Foreskin keratinocyte (primary cell): ENCODE measurements at places on chromosomes 6 and 20. TPM values are rescaled to one million over a fixed set of nuclear protein-coding genes. Genes with fewer than 3 reads are reported as not detected.

DNA sequence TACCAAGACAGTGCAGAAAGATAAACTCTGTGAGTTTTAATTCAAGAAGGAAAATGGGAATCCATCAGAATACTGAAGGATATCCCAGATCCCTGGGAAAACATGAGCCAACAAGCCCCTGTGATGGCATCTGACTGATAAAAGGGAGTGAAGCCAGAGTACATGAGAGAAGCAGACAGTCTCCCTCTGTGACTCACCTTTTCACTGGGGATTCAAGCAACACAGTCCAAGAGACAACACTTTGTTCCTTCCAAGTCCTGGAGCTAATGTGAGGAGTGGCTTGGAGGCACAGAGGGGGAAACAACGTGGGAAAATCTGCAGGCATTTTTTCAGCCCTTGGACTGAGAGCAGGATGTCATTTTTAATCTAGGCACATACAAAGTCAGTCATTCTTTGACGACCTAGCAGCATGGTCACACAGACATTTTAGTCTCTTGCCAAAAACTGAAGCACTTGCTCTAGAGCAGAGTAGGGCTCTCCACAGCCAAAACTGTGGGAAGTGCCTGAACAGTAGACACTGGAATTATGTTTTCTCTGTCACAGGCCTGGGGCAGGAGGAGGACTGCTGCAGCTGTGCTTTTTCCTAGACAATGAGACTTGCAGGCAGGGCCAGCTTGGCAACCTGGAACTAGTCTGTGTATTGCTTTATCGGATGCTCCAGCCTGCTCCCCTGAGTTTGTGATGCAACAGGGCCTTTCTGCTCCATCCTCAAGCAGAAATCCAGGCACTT, 465.0 kb upstream of the GJE1 start:
- DNase-seq: peak; percentile 85

GRCh38 chr6:5174756-5175549, 85.8 kb downstream of the LYRM4 start:
- DNase-seq: no peak

- no peak for DNase-seq
These were observed 790.1 kb downstream of the TENT5A start for GRCh38 chr6:80962382-80962781.

- DNase-seq: no peak
These were observed 418.3 kb upstream of the POU3F2 start for GRCh38 chr6:98416027-98416426.

- DNase-seq: no peak
These were observed 10.4 kb downstream of the CALHM6 start for GRCh38 chr6:116471531-116471930.

DNA sequence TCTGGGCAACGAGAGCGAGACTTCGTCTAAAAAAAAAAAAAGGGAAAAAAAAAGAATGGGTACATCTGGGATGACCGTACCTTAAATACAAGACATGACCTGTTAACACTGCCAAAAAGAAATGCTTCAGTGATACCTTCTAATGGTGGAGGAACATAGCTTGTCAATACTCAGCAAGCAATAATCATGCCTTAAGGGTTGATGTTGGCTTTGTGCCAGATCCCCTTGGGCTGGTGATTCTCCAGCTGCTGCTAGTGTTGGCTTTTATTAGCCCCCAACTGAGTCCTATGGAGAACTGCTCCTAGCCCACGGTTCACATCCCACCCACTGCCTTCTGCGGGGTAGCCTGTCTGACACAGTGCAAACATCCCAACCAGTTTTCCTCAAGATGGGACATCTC, 134.9 kb downstream of the PLCB1 start:
- DNase-seq: no peak

DNA sequence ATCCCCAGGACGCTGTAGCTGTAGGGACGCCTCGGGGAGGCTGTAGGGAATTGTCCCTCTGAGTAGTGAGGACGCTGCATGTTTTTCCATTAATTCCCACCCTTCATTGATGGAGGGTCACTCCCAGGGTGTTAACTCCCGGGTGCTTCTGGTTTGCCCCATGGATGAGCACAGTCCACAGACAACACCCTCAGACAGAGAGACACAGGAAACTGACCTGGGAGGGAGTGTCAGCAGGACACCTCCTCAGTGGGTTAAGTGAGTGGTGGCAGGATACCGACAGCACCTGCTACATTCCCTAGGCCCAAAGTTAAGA, 53.5 kb downstream of the LINC00237 start:
- DNase-seq: no peak

DNA sequence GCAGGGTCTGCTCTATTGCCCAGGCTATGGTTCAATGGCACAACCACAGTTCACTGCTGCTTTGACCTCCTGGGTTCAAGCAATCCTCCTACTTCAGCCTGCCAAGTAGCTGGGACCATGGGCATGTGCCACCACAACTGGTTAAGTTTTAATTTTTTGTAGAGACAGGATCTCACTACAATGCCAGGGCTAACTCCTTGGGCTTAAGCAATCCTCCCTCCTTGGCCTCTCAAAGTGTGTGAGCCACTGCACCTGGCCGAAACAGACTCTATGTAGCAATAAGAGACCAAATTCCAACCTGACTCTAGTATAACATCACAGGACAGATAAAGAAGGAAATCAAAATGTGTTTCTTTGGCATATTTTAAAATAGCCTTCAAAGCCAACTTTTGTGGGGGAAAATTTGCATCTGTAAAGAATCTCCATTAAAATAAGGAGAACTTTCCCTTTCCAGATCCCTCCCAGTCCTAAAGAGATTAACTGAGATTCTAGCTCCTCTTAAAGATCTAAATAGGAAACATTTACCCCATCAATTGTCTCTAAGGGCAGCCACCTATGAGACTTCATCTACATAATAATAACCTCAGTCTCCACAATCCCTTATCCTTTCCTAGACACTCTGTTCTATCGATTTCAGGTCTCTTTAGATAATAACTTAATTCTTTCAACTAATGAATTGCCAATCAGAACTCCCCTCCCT, 94.7 kb upstream of the PLCB4 start:
- DNase-seq: no peak

GRCh38 chr6:109170333-109170732, 75.0 kb downstream of the CEP57L1 start:
- DNase-seq: no peak

- DNase-seq: no peak
These were observed 79.2 kb downstream of the STXBP5 start for GRCh38 chr6:147283460-147283859.

- DNase-seq: no peak
These were observed 113.2 kb upstream of the TENT5A start for GRCh38 chr6:81865712-81866111.

LY86 gene
- not detected in 2 replicates for polyA plus RNA-seq

GRCh38 chr20:17622086-17622850, 52.4 kb downstream of the DSTN start:
- no peak for DNase-seq

DNA sequence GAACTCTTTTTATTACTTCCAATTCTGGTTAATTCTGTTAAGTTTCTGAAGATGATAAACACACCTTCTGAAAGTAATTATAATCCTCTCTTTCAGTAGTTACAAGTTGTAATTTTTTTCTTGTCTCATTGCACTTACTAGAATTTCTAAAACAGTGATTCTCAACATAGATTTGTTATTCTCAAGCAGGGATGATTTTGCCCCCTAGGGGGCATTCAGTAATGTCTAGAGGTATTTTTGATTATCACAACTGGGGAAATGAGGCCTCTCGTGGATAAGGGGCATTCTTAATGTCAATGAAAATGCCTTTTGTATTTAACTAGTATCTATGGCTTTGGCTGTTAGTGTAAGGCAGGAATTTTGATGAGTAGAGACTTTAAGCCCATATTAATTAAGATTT, 39.4 kb upstream of the MAFB start:
- no peak for DNase-seq

DNA sequence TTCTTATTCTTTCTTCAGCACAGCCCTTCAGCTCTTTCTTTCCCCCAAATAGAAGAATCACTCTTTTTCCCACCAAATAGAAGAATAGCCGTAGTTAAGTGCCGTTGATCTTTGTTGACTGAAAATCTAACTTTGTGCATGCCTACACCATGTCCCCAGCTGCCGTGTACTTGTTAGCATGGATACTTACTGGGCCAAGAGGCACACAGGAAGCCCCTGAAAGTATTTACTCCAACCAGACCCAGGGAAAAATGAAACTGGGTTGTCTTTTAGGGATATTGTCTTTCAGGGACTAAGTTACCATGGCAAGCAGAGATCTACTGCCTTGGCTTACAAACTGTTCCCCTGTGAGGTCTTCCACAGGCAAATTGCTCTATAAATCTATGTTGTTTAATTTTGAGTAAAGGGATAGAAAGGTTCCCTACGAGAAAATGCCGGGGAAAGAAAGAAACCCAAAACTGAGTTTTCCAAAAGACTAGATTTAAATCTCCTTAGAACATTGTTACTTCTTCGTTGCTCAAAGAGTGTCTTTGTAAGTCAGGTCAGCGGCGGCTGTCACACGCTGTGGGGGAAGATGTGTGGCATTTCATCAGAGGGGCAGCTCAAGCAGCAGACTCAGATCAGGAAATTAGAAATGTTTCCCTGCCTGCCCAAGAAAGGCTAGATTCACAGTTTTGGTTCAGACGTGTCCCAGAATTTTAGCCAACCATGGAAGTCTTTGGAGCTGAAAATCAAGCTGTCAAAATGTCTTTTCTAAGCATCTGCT, 188.2 kb upstream of the PRND start:
- DNase-seq: no peak
